ENCODE measurements at places on chromosomes 11 and 22.

GRCh38 chr11:58592760-58593472, 14.1 kb downstream of the ZFP91 start:
- no peak for DNase-seq

- no peak for DNase-seq
Measured at GRCh38 chr11:34537636-34538035, 24.0 kb upstream of the ELF5 start.

DNA sequence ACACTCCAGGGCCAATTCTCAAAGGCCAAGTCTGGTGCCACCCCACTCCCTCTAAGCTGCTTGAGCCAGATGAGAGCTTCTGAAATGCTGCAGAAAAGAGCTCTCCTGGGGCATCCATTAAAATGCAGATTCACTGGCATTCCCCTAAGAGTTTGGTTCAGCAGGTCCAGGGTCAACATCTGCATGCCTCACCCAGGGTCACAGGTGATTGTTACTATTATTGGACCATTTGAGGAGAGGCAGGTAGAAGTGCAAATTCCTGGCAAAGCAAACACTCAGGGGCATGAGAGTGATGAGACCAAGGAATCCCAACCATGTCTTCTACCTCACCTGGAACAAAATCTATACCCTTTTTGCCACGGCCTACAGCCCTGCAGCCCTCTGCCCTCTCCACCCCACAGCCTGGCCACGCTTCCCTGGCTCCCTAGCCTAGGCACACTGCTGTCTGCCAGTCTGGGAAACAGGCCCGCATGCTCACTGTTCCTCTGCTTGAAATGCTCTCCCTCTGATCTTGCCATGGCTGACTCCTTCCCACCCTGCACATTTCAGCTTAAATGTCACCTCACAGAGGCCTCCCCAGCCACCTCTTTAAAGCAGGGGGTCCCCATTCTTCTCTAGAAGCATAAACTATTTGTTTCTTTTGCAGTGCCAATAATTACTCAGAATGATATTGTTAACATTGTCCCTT, 4.4 kb upstream of the P2RX6 start:
- peak; percentile 22 for DNase-seq

DNA sequence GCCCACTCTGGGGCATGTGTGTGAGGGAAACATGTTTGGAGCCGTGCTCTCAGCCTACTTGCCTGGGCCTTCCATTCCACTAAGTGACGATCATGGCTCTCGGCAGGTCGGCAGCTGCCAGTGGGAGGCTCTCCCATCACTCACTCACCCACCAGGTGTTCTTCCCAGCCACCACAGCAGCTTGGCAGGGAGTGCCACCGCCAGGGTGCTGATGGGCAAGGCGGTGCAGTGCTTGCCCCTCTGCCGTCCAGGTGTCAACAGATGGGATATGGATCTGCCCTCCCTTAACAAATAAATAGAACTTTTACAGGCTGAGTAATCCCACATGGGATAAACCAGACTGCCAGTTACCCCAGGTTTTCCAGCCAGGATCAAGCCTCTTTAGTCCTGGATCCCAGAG, 205.5 kb upstream of the TMEM45B start:
- no peak for DNase-seq

DNA sequence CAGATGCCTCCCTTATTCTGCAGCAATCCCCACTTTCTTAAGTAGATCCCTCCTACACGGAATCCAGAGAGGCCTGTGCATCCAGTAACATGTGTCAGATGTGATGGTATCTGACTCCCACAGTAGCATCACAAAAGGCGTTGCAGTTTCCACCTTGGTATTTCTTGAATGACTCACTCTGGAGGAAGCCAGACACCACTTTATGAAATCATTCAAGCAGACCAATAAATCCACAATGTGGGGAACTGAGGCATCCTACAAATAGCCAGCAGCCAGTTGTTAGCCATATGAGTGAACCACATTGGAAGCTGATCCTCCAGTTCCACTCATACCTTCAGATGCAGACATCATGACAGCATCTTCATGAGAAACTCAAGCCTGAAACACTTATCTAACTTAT, 798.1 kb downstream of the OPCML start:
- DNase-seq = no peak

GRCh38 chr11:64360448-64360921, 1.5 kb downstream of the RPS6KA4 start:
- DNase-seq = no peak

DNA sequence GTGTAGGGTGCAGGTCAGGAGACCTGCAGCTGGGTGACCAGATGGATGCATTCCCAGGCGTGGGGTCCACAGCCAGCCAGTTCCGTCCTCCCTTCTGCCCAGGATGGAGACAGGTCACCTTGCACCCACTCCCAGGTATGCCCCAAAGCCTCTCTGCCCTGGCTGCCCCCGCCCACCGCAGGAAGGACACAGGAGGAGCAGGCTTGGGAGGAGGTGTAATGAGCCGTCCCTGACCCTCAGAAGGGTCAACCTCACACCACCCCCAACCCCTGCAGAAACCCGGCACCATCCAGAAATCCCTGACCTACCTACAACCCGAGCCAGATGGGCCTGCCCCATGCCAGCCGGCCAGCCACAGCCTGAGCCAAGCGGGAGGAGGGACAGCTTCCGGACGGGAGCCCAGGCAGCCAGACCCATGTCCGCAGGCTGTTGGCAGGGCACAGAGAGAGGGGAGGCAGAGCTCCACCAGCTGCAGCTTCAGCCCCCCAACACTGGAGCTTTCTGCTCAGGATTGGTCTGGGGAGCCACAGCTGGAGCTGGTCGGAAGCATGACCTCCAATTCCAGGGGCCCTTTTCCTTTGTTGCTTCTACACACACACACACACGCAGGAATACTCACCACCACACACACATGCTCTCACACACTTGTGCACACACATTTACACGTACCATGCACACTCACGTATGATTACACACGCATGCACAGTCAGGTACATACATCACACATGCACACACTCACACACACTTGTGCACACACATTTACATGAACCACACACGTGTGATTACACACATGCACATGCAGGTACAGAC, 5.3 kb downstream of the IFITM10 start:
- peak; percentile 67 for DNase-seq

GRCh38 chr11:91825777-91826176, 398.8 kb upstream of the FAT3 start:
- no peak for DNase-seq

DNA sequence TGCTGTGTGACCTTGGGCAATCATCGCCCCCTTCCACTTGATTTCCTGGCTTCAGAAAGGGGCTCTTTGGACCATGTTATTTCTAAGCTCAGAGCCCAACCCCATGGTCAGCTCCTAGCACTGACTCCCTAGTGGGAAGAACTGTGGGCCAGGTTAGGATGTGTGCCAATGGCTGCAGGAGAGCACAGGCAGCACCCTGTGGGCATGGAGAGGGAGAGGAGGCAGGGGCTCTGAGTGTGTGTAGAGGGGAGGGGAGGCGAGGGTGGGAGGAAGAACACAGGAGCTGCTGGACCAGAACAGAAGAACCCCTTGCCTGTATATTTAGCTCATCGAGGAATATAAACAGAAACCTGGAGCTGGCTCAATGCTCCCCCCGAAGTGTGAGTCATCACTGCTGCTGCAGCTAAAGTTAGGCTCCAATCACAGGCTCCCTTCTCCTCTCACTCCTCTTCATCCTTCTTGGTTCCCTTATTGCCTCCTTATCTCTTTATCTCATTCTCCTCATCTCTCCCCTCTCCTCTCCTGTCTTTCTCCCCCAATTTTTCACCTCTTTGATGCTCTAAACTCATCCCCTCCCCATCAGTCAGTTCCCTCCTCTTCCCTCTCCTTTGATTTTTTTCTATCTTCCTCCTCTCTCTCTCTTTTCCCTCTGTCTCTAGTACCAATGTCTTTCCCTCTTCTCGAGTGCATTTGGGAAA, 14.5 kb upstream of the RPS19BP1 start:
- DNase-seq = no peak

- DNase-seq = no peak
Measured at GRCh38 chr11:107139396-107139795, 121.1 kb upstream of the GUCY1A2 start.
